ENCODE measurements at places on chromosomes 1 and 21.
A peak's percentile ranks its signal among the peaks of the same experiment; 100 is the strongest.

- H3K4me3 ChIP-seq = no peak overlapping the region
- no peaks in the 10 kb centered on the region for H3K27me3 ChIP-seq
- DNase-seq = no peak
Observed at GRCh38 chr1:87061742-87062156, 147.3 kb downstream of the HS2ST1 start.

DNA sequence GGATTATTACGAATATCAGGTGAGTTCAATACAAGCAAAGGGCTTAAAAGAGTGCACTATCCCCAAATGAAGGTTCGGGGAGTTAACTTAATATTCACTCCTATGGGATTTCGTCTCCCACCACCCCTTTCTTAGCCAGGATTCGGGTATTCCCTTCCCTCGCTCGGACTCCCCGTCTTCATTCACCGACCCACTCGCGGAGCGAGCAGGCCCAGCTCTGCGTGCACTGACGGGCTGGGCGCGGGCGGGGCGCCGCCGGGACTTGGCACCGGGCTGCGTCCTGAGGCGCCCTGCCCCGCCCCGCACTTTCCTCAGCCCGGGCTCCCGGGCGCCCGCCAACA is 7.7 kb upstream of the MPZL1 start:
- H3K4me3 ChIP-seq = peak overlapping the region; percentile 72
- no peak for DNase-seq
- peak overlapping the region; percentile 91 for H3K27ac ChIP-seq
- H3K4me1 ChIP-seq = peaks cover 23% of the 10 kb centered on the region
- H3K27me3 ChIP-seq = no peaks in the 10 kb centered on the region
- no peaks in the 10 kb centered on the region for H3K36me3 ChIP-seq

- no peak for DNase-seq
- H3K27me3 ChIP-seq = no peaks in the 10 kb centered on the region
Observed at GRCh38 chr1:11194407-11195176, 5.4 kb downstream of the ANGPTL7 start.

GRCh38 chr1:119975006-119975405 is 78.7 kb upstream of the ADAM30 start:
- H3K27me3 ChIP-seq = no peaks in the 10 kb centered on the region
- H3K4me1 ChIP-seq = peaks cover 3% of the 10 kb centered on the region
- no peak overlapping the region for H3K4me3 ChIP-seq
- no peak for DNase-seq
- H3K27ac ChIP-seq = no peak overlapping the region

DNA sequence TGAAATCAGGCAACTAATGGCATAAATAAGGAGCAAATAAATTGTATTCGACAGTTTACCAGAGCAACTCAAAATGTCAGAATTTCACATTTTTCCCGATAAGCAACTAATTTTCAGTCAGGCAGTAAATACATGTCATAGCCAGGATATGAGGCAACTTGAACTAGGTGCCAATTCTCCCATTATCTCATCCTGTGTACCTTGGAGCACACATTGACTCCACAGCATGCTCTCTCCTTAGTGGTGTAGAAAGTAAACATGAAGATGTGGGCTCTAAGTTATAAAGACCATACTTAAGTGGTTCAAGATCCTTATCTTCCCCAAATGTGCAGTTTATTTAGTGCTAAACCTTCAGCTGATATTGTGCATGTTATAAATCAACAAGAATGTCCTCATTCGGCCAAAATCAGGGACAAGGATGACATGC is 197.8 kb downstream of the VAV3 start:
- H3K36me3 ChIP-seq = no peaks in the 10 kb centered on the region
- no peak overlapping the region for H3K4me3 ChIP-seq
- no peak overlapping the region for H3K27ac ChIP-seq
- DNase-seq = no peak
- H3K4me1 ChIP-seq = no peaks in the 10 kb centered on the region
